Foreskin keratinocyte (primary cell): ENCODE measurements at places on chromosomes 5 and 9.
A peak's percentile ranks its signal among the peaks of the same experiment; 100 is the strongest.

GRCh38 chr5:60209146-60209840, 315.8 kb upstream of the PDE4D start:
- no peak for DNase-seq

- DNase-seq, result peak; percentile 55
These were observed 110.7 kb downstream of the NR6A1 start for GRCh38 chr9:124660341-124660801.

- no peak for DNase-seq
These were observed 33.8 kb upstream of the COL15A1 start for GRCh38 chr9:98909935-98910334.

DNA sequence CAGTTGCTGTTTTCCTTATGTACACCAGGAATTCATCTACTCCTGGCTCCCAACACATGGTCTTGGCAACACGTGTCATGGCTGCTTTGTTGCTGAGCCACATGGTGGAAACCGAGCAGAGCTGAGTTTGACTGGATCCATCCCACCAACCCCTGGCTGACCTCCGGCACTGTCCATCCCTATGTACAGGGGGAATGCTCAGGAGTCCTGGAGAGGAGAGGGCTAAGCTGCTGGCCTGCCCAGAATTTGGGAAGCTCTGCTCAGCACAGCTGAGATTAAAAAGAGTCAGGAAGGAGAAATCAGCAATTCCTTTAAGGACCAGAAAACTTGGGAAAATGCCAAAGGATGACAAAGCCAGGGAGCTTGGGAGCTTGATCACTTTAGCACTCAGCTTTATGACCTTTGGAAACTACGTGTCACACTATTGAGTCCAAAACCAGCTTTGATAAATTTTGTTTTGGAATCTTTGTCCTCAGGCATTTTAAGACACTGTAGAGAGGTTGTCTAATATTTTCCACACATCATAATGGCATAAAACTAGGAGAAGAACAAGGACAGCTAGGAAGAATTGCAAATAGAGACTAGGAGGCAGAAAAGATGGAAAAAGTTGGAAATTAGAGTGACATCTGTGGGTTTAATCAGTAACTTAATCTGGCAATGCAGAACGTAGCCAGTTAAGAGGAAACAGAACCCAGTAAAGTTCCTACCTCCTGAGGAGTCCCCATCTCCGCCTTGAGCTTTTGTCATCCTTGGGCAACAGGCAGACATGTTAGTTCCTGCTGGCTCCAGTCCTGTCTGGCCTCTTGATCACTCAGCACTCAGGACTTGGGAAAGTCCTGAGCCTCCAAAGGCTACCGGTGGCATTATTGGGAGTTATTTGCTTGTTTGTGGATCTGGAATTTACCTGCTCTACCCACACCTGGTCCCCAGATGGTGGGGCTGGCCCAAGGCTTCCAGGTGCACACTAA, 62.5 kb upstream of the PLPP1 start:
- peak; percentile 93 for DNase-seq

DNA sequence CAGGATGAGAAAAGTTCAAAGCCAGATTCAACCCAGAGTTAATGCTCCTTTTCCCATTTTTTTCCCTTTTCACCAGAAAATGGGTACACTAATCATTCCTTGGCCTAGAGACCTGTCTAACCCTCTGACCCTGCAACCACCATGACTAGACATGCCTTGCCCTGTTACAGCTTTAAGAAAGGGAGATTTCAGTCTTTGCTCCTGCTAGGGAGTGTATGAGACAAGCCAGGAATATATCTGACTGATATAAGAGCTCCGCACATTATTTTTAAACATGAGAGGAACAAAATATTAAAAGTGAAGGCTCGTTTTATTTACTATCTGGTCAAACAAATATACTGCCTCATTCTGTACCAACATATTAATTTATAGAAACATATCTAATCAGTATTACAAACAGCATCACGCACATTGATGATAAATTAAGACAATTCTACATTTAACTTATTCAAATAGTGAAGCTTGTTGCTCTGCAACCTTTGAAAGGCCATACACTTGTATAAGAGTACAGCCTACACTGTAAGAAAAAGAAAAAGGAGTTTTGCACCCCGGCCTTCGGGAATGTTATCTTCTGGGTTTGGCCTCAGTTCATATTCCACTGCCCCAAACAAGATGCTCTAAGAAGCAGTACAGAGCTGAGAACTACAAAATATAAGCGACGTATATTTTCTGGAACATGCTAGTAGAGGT, 132.7 kb downstream of the FBXL17 start:
- DNase-seq, result no peak

- no peak for DNase-seq
These were observed 7.9 kb downstream of the CTXN3 start for GRCh38 chr5:127656825-127657224.

DNA sequence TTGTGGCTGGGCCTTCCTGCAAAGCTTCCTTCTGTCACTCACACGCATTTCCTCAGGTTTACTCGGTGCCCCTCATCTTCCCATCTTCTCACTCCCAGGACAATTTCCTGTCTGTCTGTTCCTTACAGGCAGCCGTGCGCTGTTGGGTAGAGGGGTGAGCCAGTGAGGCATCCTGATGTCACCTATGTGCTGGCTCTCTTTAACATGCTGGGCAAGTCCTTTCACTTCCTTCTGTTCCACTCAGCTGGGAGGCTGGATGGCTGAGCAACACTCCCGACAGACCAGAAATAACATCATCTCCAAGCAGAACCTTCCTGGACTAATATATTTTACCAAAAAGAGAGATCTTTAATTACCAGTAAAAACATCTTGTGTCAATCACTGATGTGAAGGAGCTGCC, 103.0 kb downstream of the HSD17B3 start:
- DNase-seq, result no peak
